ENCODE measurements at places on chromosomes 1 and 21.
A peak's percentile ranks its signal among the peaks of the same experiment; 100 is the strongest.

GRCh38 chr1:53048960-53049573 lies 12.9 kb upstream of the PODN start:
- DNase-seq = no peak

GRCh38 chr1:88595355-88596002 lies 88.6 kb upstream of the PKN2 start:
- DNase-seq = peak; percentile 44

GRCh38 chr1:74712881-74713280 lies 20.0 kb downstream of the CRYZ start:
- no peak for DNase-seq

GRCh38 chr1:2004856-2005255 lies 1.3 kb upstream of the CFAP74 start:
- DNase-seq = no peak

DNA sequence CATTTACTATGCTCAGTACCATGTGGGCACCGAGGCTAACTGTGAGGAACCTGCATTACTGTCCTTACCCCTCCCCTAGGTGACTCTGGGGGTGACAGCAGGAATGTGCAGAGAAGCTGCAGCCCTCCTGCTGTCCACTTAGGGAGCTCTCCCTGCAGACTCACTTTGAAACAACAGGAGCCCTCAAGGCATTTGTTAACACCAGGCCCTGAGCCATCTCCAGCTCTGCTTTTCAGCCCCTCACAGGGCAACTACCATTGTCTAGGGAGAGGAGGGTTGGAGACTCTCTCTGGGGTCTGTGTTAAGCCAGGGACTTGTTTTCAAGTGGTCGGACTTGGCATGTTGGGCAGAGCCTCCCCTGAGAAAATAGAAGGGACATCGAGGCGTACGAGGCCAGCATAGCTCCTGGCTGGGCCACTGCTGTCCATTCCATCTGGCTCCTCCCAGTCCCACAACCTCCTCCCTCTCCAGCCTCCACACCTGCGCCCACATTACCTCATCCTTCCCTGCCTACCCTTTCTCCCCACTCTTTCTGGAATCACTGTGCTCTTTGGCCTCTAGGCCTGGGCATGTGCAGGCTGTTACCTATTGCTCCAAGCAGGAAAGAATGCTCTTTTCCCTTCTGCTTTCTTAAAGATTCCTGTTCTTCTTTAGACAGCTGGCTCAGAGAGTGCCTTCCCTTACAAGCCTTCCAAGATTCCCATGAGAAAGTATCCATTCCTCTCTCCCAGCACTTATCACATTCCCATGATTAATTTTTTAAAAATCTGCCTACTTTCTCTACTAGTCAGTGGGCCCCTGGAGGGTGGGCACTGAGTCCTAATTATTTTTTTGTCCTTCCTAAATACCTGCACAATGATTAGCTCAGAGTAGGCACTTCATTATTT lies 102.7 kb upstream of the GCLM start:
- DNase-seq = no peak

GRCh38 chr1:147634645-147635044 lies 35.7 kb downstream of the ACP6 start:
- DNase-seq = no peak

- DNase-seq = no peak
Observed at GRCh38 chr1:200490183-200490582, 80.3 kb upstream of the ZNF281 start.

DNA sequence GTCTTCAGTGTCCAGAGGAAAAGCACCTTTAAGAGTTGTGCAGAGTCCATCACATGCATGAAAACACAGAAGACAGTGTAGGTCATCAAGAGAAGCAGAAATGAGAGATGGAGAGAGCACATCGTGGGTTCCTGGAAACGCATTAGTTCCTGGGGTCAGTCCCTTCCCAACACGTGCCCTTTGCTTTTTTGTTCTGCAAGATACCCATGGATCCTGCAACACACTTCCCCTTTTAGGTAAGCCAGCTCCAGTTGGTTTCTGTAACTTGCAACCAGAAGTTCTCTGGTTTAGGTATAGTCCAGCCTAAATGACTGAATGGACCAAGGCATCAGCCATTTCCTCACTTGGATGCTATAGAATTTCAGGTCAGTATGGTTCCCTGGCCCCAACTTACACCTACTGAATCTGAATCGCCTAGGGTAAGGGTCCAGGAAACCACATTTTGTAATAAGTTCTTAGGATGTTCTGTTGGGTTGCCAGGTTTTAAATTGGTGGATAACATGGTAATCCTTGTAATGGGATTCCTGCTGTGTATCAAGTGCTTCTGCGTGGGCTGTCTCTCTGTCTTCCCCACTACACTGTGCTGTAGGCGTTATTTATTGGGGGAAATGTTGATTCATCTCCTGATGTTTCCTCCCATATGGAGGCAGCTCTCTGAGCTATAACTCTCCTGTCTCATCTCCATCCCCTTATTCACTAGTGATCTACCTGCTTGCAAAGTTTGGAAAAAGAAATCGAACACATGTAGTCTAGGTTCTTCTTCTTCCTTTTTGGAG lies 230.6 kb downstream of the TNR start:
- DNase-seq = no peak

GRCh38 chr1:203450001-203450400 lies 25.6 kb upstream of the PRELP start:
- DNase-seq = no peak

GRCh38 chr1:168656485-168656884 lies 72.5 kb downstream of the DPT start:
- DNase-seq = no peak

DNA sequence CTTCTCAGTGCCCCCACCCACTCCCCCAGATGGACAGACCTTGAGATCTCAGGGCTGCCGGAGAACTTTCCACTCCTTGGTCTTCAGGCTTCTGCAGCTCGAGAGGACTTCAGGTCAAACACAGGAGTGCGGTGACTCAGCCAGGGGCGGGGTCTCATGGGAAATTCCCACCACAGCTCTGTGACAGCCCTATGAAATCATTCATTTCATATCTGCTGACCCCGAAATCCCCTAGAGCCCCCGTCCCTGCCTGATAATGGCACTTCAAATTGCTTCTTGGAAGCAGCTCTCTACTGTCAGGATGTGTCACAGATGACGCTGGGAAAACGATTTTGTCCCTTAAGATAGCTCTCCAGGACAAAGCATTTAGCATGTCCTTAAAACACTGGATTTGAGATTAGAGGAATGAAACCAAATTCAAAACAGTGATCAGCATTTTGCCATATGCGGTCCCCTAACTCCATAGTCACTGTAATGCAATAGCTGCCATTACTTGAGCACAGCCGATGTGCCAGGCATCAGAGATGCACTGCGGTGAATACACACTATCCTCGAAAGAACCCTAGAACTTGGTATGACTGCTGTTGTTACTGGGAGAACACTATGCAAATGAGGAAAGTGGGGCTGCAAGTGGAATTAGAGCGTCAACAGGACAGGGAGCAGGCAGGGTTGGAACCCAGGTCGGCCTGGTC lies at the start of gene TNFRSF9:
Gene TNFRSF9, minus strand, starts transcription at position 95 of the 692 bp plus-strand sequence. CDS start 845 bp downstream, outside the sequence.
- no peak for DNase-seq

- DNase-seq = peak; percentile 54
Observed at GRCh38 chr21:43611598-43612369, 47.5 kb downstream of the HSF2BP start.

DNA sequence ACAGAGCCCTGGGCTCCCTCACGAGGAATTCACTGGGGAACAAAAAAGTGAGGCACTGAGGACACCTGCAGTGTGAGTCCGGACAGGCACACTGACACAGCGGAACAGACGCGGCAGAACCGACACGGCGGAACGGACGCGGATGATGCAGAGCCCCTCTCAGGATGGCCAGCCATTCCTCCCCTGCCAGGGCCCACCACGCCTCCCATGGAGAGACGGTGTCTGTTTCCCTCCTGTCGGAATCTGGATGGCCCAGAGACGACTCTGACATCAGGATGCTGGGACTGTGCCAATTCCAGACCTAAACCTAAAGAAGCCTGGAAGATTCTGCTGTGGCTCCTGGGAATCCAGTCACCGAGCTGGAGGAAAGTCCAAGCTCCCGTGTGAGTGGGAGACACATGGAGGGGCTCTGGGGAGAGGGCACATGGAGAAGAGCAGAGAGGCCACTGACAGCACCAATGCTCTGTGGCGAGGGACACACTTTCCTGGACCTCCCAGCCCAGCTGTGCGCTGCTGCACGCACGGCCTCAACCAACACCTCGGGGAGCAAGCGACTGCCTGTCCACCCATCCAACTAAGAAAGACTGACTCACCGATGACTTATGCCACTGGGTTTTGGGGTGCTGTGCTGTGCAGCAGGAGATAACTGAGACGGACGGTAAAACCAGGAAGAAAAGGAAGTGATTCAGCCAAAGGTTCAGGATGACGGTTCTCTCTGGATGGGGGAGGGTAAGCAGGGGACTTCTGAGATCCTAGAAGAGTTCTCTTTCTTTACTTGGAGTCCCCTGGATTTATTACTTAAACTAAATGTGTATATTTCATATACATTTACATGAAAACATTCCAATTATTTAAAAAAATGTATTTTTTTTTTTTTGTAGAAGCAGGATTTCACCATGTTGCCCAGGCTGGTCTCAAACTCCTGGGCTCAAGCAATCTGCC lies 23.3 kb downstream of the ZBTB17 start:
- DNase-seq = peak; percentile 88

GRCh38 chr1:25818569-25818968 lies 1.2 kb upstream of the MTFR1L start:
- DNase-seq = no peak

DNA sequence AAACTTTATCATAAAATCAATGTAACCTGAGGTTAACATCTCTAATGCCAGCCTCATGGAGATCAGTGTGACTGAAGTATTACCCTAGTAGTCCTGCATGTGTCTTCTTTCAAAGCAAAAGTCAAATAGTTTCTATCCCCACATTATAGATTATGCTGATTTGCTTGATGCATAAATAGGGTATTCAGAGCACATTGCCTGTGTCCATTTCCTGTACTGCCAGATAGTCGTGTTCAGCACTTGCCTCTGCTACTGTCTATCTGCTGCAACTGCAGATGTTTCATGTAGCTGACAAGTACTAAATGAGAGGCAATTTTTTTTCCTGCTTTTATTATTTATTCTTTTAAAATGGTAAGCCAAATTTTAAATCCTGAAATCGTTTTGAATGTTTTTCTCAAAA lies 348.7 kb downstream of the CHRM3 start:
- DNase-seq = no peak

DNA sequence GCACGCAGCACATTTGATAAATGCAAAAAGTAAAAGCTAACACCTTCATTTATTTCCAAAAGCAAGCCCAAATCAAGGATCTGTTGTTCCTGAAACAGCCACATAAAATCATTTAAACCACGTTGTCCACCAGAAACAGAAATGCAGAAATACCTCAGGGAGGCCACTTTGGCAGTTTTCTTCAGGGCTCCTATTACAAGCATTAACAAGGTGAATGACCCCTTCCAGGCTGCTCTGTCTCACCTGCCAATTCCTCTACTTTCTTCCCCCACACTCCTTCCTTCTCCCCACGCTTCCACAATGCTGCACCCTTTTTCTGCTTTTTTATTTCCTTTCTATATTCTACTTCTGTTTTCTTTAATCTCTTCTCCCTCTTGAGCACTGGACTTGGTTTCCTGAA lies 55.0 kb upstream of the PTGFRN start:
- DNase-seq = no peak

DNA sequence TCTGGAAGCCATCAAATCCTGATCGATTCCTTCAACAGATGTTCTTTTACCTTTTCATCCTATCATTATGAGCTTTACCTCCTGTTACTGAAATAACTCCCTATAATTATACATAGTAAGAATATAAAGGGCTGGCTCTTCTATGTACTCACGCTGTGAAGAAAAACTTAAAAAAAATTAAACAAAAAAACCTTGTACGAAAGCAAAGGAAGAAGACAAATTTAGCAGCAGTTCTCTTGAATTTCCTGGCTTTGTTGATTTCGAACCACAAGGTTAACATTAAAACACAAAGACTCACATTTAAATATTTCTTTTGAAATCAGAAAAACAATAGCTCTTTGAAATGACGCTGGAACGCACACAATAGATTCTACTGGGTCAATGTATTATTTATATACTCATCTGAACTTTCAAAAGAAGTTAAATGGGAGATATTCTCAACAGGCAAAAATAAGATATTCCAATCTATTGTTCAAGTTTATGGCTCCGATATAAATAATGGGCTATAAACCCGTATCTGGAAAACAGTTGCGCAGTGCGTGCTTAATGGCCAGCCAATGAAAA lies 13.6 kb upstream of the SPEN start:
- DNase-seq = no peak

- peak; percentile 61 for DNase-seq
Observed at GRCh38 chr1:28902738-28903137, 11.6 kb upstream of the EPB41 start.

- peak; percentile 80 for DNase-seq
Observed at GRCh38 chr1:93680420-93681100, 1.1 kb downstream of the BCAR3 start.

DNA sequence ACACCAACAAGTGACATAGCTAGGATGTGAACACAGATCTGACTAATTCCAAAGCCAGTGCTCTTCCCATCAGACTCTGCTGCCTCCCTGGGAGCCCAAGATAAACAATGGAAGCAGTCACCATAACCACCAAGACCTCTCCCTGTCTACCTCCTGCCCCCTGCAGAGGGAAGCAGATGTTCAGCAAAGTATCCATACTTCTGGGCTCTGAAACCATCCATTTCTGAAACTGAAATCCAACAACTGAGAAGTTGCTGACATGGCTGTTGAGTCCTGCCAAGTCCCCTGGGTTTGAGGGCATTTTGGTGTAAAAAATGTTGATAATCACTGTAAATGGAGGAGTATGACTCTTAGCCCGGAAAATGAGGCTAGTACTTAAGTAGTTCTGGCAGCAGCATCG lies 102.1 kb downstream of the TYW3 start:
- no peak for DNase-seq

GRCh38 chr1:1183221-1183747 lies 9.6 kb downstream of the TTLL10 start:
- DNase-seq = no peak

- no peak for DNase-seq
Observed at GRCh38 chr1:177872308-177872900, 97.5 kb downstream of the SEC16B start.

DNA sequence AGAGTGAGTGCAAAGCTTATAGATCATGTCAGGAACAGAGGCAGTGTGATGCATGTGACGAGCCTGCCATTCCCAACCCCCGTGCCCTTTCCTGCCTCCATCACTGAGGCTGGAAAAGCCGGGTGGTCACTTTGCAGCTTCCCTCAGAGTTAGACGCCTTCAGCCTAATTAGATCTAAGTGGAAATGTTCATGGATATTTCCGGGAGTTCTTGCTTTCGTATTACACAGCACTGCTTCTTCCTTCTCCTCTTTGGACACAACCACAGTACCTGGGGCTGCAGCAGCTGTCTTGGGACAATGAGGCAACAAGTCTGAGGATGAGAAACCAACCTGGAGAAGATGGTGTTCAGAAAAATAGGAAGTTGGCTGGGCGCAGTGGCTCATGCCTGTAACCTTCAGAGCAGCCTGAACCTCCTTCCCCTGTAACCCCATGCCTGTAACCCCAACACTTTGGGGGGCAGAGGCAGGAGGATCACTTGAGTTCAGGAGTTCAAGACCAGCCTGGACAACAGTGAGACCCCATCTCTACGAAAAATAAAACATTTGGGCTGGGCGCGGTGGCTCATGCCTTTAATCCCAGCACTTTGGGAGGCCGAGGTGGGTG lies 24.5 kb downstream of the SERINC2 start:
- no peak for DNase-seq

GRCh38 chr1:151860504-151861187 lies 7.1 kb upstream of the THEM5 start:
- DNase-seq = no peak
